Nucleus accumbens (tissue), 56 donors: ENCODE measurements at places on chromosomes 3 and 15.
A peak's percentile ranks its signal among the peaks of the same experiment; 100 is the strongest.

- DNase-seq = no peak
Observed at GRCh38 chr3:72160351-72160750, 375.4 kb upstream of the PROK2 start.

GRCh38 chr3:17140670-17141505, 256.1 kb downstream of the PLCL2 start:
- no peak for DNase-seq

GRCh38 chr15:68316061-68316804, 38.7 kb downstream of the FEM1B start:
- DNase-seq = no peak

DNA sequence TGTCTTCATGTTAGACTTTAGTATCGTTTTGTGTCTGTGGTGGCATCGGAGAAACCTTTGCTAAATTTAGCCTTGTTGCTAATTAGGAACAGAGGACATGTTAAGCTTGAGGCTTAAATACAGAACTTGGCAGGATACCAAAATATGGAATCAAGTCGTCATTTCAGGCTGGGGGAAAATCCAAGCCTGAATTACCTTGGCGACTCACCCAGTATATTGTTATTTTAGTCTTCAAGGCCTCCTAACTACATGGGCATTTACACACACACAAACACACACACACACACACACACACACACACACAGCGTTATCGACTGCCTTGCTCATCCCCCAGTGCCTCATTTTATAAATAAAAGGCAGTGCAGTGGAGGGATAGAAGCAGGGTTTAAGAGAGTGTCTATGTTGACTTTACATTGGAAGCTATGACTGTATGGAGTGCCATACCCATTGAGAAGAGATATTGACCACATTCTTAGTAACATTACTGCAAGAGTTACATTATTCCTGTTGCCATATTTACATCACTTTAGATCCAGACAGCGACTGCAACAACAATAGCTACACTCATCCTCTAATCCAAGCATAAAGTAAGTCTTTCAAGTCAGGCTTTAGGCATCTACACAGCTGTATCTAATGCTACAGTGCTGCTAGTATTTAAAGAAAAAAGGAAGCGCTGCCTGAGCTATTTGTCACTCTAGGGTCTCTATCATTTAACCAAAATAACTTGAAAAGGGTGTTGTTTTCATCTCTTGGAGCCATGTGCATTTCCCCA, 210.8 kb upstream of the SEMA6D start:
- DNase-seq = no peak

- no peak for DNase-seq
Observed at GRCh38 chr3:105243076-105243475, 123.6 kb upstream of the ALCAM start.

DNA sequence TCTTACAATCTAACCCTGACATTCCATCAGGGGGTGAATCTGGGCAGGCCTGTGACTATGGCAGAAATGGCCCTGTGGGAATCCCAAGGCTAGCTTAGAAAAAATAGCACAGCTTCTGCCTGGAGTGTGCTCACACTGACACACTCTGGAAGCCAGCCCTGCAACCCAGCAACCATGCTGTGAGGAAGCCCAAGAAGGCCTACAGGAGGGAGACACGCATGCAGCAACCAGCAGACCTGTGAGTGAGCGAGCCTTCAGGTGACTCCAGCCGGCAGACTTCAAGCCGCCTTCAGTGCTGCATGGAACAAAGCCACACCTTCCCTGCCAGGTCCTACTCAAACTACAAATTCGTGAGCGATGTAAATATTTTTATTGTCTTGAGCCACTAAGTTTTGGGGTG, 26.1 kb downstream of the RAB6B start:
- no peak for DNase-seq

DNA sequence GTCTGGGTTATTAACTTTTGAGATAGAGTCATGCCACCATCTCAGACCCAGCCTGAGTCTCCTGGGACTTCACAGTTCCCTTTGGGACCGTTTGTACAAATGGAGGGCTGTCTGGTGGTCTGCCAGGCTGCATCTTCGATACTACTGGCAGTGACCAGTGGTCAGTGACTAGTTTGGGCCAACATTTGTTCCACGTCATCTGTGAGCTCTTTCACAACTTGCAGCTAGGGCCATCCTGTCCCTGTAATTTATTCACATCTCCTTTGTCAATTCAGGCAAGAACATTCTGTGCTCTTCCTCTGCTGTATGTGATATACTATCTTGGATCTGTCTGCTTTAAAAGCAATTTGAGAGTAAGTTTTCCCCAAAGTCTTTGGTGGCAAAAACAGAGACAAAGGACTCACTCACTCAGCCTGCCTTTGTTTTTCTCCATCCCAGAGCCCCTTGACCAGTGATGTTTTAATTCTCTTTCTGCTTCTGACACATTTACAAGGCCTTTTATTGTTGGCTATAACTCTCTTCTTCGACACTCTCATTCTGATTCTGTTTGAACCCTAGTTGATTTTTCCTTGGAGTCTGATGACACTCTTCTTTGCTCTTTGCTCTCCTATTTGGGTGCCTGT, 353.4 kb downstream of the EPHB1 start:
- no peak for DNase-seq

DNA sequence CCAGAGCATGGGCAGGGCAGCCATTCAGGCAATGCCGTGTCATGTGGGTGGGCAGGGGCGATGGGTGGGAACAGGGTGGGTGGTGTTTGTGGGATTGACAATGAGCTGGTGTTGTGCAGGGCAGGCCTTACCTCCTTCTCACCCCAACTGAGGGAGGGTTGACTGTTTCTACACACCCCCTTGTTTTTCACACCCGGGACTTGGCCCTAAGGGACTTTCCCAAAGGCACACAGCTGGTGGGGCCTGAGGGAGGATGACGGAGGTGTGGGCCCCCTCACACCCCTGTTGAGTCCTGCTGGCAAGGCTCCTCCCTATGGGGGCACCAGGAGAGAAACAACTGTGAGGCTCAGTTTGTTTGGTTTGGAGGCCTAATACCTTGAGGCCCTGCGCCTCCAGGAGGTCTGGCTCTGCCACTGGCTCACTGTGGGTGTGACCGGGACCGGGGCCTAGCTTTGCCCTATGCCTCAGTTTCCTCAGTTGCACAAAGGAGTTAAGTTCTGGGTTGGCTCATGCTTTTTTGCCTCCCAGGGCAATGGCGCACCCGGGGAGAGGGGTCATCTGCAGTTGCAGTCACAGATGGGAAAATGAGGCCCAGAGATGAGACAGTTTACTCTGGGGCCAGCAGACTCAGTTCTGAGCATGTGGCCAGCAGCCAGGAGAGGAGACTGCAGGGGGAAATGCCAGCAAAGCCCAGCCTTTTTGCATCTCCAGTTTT, 5.1 kb upstream of the DNAH1 start:
- DNase-seq = no peak

DNA sequence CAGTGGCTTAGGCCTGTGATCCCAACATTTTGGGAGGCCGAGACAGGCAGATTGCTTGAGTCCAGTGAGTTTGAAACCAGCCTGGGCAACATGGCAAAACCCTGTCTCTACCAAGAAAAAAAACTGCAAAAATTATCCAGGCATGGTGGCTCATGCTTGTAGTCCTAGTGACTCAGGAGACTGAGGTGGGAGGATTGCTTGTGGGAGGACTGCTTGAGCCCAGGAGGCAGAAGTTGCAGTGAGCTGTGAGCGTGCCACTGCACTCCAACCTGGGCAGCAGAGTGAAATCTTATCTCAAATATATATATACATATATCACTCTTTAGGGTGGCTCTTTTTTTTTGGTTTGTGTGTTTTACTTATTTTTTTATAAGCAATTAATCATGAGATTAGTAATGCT, 83.7 kb upstream of the WDR72 start:
- DNase-seq = no peak

DNA sequence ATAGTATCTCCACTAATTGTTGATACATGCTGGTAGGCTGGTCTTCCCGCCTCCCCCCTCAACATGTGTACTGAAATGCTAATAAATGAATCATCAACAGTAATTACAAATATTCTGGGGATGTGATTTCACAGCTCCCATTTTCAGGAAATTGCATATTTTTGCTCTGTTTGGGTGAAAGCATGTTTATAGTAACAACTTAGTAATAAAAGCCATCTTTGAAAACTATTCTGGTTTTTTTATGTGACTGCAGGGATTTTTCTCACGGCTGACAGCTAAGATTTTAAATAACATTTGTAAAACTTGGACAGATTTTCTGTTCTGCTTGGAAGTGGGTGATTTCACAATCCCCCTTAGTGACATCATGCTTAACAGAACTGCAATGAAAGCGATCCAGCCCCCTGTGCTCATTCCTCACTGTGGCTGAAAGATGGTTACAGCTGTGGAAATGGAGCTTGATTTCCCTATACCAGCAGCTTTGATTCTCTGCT, 25.6 kb upstream of the FAM174B start:
- no peak for DNase-seq

DNA sequence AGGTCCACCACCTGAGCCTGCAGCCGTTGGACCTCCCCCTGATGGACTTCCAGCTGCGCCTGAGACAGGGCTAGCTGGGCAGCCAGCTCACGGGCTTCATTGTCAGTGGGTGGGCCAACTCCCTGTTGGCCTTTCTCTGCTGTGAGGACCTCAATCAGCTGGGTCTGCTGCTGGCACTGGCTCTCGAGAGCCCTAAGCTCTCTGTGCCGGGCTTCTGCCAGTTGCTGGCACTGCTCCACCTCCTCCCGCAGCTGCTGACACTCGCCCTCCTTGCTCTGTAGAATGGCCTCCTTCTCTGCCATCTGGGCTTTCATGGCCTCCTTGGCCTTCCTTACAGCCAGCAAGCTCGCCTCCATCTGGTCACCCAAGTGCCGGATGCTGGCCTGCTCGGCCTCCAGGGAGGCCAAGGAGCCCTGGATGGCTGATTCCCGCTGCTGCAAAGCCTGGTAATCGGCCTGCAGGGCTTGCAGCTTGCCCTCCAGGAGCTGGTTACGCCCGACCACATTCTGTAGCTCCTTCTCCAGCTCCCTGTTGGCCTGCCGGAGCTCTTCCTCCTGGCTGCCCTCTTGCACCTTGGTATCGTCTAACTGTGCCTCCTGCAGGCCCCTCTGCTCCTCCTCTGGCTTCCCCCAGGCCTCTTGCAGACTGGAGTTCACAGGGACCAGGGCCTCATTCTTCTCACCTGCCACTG, 23.8 kb downstream of the CXCR6 start:
- peak; percentile 15 for DNase-seq

DNA sequence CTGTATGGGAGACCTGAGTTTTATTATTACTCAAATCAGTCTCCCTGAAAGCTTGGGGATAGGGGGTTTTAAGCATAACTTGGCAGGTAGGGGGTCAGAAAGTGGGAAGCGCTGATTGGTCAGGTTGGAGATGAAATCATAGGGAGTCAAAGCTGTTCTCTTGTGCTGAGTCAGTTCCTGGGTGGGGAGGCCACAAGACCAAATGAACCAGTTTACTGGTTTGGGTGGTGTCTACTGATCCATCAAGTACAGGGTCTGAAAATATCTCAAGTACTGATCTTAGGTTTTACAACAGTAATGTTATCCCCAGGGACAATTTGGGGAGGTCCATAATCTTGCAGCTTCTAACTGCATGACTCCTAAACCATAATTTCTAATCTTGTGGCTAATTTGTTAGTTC, 17.8 kb upstream of the IQCF6 start:
- no peak for DNase-seq

- no peak for DNase-seq
Observed at GRCh38 chr3:146544929-146545528, 622 bp upstream of the PLSCR1 start.

DNA sequence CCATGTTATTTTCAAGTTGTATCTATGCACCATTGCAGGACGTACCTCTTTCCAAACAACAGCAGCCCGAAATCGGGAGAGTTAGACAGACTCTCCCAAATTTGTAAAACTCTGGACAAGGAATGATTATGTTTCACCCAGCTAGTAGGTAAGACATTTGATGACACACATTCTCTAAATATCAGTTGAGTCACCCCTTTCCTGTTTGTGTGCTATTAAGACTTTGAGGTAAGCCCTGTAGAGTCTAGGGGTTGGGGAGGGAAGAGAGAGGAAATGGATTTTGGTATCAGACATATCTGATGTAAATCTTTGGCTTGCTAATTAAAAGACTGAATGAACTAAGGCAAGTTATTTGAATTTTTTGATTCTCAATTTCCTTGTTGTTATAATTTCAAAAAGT, 999.0 kb downstream of the TUSC7 start:
- DNase-seq = no peak

DNA sequence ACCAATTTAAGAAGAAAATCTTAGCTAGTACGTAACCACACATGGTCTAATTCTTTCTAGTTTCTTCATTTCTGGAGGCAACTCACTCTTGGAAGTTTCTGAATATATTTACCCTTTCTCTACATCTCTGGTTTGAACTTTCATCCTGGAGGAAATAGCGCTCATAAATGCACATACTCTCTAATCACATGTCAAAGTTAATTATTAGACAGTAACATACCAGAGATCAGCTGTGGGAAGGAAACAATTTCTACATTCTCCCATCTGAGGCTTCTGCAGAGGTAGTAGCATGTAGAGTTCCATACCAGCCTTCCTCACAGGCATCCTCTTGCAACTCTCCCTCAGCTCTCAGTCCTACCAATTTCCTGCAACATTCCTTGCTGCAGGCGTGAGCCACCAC, 132.5 kb downstream of the RBPMS2 start:
- no peak for DNase-seq

GRCh38 chr3:24513463-24513862, 18.8 kb upstream of the THRB start:
- no peak for DNase-seq

- DNase-seq = no peak
Observed at GRCh38 chr3:140223197-140223596, 288.2 kb downstream of the CLSTN2 start.

GRCh38 chr3:95272781-95273180, 1209.9 kb downstream of the NSUN3 start:
- no peak for DNase-seq

DNA sequence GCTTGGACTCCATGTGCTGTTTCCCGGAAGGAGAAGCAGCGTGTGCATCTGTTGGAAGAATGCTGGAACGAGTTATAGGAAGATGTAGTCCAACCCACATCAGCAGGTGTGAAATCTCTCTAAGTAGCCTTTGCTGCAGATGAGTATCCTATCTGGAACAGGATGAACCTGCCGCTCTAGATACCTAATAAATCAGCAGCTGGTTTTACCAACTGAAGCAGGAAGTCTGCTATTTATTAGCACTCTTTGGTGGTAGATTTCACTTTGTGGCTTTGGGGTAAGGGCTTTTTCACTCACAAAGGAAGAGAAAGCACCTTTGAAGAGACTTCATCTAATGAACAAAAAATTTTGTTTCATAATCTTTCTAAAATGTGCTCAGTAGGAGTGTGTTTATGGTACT, 66.4 kb downstream of the DCUN1D1 start:
- no peak for DNase-seq

DNA sequence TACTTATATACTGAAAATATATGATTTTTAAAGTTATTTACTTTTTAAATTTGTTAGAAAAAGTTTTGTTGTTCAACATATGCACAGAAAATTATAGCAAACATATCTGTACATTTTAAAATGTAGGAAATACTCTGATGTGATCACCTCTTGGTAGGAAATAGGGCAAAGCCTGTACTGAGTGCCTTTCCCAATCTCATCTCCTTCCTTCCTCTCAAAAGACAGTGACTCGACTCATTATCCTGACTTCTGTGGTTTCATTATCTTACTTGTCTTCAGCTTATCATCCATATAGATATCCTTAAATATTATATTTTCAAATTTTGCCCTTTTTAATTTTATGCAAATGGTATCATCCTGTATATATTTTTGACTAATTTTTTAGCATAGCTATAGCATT, 18.4 kb upstream of the ALCAM start:
- no peak for DNase-seq
